ENCODE measurements at places on chromosomes 16 and 17.

- no peak for DNase-seq
Measured at GRCh38 chr17:4463818-4464476, 30.2 kb downstream of the SPNS3 start.

- DNase-seq: no peak
Measured at GRCh38 chr17:74444406-74444805, 12.5 kb downstream of the GPRC5C start.

DNA sequence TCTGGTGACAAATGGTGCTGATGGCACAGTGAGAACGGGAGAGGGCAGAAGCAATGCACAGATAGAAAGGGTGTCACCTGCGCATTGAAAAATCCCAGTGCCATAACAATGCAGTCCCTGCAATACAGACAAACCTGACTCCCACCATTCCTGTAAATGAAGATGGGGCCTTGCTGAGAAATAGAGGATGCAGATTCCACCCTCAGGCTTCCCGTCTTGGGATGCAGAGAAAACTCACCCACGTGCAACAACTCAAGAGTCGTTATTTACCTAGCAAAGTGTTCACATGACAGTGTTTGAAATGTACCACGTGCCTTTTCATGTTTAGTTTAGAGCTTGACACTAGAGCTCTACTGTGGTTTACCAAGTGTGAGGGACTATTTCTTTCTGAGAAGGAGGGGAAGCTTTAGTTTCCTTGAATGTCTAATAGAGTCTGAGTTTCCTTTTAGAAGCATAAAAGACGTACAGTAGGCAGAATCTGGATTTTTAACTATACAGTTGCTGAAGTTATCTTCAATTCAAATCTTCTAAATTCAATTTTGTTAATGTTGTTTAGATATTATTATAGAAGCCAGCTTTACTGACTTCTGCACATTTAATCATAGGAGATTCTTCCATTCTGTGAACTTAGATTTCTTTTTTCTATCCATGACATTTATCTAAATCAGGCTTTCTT, 35.6 kb downstream of the WWOX start:
- no peak for DNase-seq

GRCh38 chr17:31743797-31744196, 115.2 kb downstream of the COPRS start:
- no peak for DNase-seq

DNA sequence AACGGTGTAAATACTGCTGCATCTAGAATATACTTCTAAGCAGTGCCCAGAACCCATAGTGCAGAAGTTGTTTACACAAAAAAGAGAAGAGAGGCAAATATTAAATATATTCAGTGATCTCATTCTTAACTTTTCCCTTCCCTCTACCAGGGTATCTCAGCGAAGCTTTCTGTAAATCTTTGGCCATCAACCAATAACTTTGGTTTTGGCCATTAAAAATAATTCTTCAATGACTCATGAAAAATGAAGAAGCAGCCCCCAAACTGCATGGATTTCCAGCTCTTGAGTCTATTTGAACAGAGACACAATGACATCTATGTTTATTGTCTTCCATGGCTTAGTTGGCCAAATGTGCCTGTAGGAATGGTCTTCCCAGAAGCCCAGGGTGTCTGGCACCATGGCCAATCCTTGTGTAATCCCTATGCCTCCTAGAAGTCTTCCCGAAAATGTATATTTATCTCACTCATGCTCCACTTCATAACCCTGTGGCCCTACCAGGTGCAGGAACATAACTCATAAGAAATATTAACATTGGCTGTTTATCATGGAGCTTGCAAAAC, 646.6 kb downstream of the TOX3 start:
- no peak for DNase-seq

DNA sequence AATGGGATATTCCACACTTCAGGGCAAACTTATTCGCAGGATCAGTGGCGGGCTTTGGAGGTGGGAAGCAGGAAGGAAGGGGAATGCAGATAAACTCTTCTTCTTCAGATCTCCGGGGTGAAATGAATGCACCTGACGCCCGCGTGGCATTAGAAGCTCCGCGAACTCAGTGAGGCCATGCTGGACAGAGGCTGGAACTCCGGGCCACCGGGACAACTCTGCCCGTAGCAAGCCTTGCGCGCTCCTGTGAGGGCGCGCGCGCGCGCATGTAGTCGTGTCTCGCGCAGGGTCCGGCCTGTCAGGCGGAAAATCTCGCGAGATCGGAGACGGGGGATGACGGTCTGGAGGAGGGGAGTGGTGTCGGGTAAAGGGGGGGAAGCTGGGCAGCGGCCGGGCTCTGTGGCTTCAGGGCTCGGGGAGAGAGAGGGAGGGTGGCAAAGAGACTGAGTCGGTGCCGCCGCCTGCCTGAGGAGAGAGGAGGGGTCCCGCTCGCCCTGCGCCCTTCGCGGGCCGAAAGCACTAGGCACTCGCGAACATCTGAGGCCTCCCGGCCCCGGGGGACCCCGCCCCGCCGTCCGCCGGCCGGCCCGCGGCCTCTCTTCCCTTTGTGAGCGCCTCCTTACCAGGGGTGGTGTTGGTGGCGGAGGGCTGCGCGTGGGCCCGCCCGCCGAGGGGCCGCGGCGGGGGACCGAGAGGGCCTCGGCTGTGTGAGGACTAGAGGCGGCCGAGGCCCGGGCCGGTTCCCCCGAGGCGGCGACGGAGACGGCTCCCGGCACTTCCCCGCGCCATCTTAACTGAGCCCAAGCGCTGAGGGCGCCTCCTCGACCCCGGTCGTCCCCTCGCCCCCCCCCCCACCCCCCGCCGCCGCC, at the start of gene TAOK1:
Gene TAOK1, plus strand, starts transcription at position 382 of the 869 bp plus-strand sequence. CDS start 61,186 bp downstream, outside the sequence.
- peak; percentile 95 for DNase-seq

GRCh38 chr17:46875849-46876352, 24.5 kb downstream of the WNT9B start:
- no peak for DNase-seq

- DNase-seq: no peak
Measured at GRCh38 chr16:20875355-20875650, 24.9 kb downstream of the DCUN1D3 start.

DNA sequence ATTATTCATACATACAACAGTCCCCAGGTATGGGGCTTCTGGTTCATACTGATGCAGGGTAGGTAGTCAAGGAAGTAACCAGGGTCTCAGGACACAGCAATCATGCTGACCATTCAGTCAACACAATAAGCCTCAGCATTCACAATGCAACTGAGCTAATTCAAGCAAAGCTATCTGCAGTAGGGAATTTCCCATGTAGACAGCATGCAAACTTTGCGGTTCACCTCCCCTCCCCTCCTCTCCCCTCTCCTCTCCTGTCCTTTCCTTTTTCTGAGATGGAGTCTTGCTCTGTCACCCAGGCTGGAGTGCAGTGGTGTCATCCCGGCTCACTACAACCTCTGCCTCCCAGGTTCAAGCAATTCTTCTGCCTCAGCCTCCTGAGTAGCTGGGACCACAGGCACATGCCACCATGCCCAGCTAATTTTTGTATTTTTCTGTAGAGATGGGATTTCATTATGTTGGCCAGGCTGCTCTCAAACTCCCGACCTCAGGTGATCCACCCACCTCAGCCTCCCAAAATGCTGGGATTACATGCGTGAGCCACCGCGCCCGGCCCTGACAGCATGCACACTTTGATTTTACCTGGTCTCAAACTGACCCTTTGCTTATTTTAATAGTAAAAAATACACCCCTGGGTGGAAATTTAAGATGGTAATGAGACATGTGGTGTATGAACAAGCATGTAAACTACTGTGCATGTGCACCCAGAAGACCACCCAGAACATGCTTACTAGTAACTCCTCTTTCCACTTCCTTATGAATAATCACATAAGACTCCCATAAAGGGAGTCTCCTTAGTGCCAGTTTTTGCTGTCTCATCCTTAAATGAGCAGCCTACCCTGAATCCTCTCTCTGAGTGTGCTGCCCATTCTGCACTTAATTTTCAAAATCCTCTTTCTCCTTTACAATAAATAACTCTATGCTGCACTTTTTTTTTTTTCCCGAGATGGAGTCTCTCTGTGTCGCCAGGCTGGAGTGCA, 9.3 kb upstream of the RNF135 start:
- no peak for DNase-seq

GRCh38 chr17:80416260-80416939, 1.4 kb downstream of the ENDOV start:
- no peak for DNase-seq

GRCh38 chr17:57370037-57370581, 113.8 kb downstream of the MSI2 start:
- DNase-seq: no peak

GRCh38 chr16:83037102-83037501, 410.3 kb downstream of the CDH13 start:
- no peak for DNase-seq

GRCh38 chr16:49464877-49465504, 91.4 kb downstream of the C16orf78 start:
- DNase-seq: no peak

DNA sequence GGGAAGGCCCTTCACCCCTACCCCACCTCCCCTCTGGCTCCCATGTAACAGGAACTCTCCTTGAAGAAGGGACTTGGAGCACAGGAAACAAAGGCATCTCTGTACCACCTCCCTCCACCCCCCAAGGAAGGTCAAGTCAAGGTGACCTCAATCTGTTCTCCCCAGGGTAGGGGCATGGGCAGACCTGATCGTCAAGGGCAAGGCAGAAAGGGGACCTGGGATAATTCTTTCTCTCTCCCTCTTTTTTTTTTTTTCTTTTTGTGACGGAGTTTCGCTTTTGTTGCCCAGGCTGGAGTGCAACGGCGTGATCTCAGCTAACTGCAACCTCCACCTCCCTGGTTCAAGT, 4.3 kb upstream of the STAT5A start:
- DNase-seq: no peak

DNA sequence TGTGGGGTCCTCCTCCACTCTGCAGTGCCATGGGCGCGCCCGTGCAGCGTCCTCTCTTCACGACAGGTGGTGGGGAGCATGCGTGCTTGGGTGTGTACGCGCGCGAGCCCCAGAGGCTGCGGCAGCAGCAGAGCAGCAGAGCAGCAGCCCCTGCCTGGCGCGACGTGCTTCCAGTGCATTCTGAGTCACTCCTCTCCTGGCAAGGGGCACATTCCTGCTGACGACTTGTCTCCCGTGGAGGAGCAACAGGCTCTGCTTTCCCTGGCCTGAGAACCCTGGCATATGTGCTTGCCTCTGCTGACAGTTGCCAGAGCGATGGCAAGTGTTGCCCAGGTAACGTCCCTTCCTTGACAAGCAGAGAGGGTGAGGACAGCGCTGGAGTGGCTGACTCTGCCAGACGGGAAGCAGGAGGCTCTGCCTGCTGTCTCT, 133.8 kb upstream of the PLCG2 start:
- DNase-seq: no peak

GRCh38 chr16:87486713-87487247, 6.0 kb downstream of the ZCCHC14 start:
- DNase-seq: no peak

DNA sequence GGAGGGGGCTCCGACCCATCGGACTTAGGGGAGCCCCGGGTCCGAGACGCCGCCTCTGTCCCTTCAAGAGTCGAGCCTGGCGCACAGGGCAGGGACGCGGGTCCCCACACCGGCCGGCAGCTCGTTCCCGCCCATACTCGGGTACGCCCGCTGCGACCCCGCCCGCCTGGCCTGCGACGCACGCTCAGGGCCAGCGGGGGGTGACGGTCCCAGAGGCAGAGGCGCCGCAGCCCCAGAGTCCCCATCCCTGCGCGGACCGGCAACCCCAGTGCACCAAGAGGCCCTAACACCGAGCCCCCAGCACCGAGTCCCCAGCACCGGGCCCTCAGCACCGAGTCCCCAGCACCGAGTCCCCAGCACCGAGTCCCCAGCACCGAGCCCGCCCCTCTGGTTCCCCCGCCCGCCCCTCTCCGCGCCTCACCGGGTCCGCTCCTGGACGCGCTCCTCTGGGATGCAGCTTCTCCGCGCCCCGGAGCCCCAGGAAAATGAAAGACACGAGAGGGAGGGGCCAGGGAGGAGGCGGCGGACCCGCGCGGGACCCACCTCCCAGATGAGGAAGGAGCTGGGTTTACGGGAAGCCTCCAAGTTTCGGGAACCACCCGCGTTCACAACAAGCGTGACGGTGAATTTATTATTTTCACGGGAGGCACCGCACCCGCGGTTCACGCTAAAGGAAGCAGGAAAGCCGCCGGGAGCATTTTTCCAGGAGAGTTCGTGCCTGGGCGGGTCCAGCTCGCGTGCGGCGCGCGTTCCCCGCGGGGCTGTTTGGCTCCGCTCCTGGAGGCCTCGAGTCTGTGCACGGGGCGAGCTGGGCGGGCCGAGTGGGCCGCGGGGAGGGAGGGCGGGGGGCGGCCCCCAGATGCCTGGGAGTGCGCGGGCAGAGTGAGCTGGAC, at the start of gene SECTM1:
Gene SECTM1, minus strand, starts transcription at position 488 of the 893 bp plus-strand sequence. CDS start 6,526 bp downstream, outside the sequence.
- DNase-seq: no peak

Data from activated CD4-positive, CD25-positive, alpha-beta regulatory T cell (primary cell).